ENCODE measurements at places on chromosomes 13 and 19. TPM values are rescaled to one million over a fixed set of nuclear protein-coding genes. Genes with fewer than 3 reads are reported as not detected.

KRTDAP gene
- not detected for total RNA-seq

PABPC3 gene
- under 0.01 TPM for total RNA-seq

ATP4B gene
- not detected for total RNA-seq

FBXO46 gene
- total RNA-seq = 8.7 TPM

ZNF763 gene
- 0.86 TPM for total RNA-seq

All from myometrial cell (primary cell).